A172 (cell line): ENCODE measurements at places on chromosomes 2 and 18. TPM values are rescaled to one million over a fixed set of nuclear protein-coding genes. Genes with fewer than 3 reads are reported as not detected.
A peak's percentile ranks its signal among the peaks of the same experiment; 100 is the strongest.

DNA sequence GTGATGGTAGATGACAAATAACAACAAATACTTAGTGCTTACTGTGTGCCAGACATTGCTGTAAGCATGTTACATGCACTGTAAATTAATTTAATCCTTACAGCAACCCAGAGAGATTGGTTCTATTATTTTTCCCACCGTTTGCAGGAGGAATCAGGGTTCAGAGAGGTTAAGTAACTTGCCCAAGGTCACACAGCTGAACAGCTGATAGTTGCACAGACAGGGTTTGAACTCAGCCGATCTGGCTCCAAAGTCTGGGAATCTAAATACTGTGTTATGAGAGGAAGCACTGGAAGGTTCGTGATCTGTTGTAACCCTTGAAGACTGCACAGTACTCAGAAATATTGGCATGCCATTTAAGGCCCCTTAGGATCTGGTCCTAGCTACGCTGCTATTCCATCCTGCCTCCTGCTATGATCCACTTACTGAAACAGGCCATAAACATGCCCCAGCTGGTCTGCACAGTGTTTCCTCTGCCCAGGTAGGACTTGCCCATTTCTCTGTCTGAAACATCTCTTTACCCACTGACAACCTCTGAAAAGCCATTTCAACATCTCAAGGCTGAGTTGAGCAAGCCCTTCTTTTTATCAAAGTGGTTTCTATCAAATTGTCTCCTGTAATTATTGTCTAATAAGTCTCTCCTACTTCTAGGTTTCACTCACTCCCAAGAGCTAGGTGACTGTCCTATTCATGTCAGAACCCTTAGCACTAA, 40.4 kb upstream of the MRPL33 start:
- DNase-seq: no peak

- DNase-seq: peak; percentile 47
Observed at GRCh38 chr2:120818441-120818920, 82.8 kb downstream of the GLI2 start.

SERPINB13 gene
- total RNA-seq: not detected in 2 replicates

DNA sequence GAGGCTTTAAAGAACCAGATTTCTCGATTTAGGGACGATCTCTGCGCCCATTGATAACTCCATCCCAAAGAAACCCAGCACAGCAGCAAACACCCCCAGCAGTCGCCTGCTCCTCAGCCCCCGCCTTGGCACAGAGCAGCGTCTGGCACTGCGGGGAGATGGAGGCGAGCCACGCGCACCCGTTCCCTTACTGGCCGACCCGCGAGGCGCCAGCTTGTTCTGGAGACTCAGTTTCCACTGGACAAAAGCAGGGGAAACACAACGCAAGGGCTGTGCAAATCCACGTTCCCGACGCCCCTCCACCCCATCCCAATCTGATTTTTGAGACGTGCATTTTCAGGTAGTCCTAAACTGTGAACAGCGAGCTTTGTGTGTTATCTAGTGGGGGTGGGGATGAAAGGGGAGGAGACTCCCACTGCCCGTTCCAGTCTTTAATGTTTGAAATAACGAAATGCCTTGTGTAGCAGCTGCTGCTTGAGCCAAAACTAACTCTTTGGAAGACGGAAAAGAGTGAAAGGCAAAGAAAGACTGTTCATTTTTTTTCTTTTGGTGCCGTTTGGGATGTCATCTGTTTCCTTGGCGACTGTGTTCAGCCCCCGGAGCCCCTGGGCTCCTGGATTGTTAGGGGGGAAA, 143.2 kb downstream of the MEIS1 start:
- DNase-seq: peak; percentile 52

DNA sequence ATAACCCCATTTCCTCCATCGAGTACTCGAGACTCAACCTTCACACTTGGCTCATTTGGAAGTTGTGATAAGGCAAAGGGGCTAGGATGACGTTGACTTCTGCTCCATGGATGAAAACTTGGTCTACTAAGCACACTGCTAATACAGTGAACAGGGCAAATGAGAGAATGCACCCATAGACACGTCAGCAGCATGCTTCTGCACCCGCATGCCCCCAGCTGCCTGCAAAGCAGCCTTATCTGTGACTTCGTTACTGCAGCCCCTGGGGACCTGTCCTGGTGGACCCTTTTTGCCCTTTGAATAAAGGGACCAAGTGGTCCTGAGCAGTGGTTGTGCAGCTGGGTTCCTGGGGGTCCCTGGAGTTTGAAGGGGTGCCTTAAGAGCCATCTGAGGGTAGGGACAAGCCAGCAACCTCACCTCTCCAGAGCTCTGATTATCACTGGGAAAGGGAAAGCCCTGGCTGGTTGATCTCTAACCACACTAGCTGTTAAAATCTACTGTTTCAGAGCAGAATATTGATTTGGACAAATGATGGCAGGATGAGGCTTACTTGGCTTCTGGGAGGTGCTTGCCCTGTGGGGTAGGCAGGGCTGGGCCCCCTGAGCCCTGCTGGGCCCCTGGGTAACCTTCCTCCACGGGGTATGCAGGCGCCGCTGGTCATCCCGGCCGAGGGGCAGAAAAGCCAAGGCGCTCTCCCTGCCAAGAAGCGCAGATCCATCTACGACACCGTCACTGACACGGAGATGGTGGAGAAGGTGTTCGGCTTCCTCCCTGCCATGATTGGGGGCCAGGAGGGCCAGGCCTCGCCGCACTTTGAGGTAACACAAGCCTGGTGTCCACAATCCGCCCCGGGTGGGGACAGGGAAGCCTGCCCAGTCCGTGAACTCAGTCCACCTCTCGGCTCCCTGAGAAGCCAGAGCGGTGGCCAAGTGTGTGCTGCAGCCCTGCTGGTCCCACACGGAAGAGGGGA, 37.6 kb upstream of the GPR17 start:
- DNase-seq: no peak

DNA sequence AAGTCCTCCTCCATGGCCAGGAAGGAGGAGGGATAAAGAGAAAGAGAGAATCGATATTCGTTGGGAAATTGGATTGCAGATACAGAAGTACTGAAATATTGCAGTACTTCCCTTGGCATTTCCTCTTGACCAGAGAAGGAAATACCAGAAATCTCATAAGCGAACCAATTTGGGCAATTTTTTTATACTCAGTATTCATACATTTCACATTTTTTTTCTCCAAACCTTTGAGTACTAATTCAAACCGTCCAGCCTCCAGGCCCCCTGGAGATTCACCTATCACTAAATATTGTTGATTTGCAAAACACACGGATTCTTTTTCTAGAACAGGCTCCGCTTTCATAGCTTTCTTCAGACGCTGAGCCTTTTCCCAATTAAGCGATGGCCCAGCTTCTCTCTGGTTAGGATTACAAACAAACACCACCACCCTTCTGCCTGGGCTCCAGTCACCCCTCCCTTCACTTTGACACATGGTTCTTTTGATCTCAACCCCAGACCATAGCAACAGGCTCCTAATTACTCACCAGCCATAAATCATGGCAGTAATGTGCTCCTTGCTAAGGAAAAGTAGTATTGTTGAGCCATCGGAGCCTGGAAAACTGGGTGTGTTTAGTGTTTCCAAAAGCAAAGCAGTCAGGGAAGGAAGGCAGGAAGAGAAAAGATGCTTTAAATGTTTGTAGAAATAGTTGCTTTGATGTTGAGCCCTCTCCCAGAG, 138.4 kb upstream of the CCDC68 start:
- peak; percentile 85 for DNase-seq
